ENCODE measurements at places on chromosomes 16 and 17.

GRCh38 chr17:37502009-37502936 is 12.6 kb downstream of the DUSP14 start:
- DNase-seq, result no peak

- DNase-seq, result no peak
Measured at GRCh38 chr17:30226878-30227277, 8.6 kb downstream of the SLC6A4 start.

- no peak for DNase-seq
Measured at GRCh38 chr17:8100111-8100510, 12.6 kb upstream of the ALOX12B start.

DNA sequence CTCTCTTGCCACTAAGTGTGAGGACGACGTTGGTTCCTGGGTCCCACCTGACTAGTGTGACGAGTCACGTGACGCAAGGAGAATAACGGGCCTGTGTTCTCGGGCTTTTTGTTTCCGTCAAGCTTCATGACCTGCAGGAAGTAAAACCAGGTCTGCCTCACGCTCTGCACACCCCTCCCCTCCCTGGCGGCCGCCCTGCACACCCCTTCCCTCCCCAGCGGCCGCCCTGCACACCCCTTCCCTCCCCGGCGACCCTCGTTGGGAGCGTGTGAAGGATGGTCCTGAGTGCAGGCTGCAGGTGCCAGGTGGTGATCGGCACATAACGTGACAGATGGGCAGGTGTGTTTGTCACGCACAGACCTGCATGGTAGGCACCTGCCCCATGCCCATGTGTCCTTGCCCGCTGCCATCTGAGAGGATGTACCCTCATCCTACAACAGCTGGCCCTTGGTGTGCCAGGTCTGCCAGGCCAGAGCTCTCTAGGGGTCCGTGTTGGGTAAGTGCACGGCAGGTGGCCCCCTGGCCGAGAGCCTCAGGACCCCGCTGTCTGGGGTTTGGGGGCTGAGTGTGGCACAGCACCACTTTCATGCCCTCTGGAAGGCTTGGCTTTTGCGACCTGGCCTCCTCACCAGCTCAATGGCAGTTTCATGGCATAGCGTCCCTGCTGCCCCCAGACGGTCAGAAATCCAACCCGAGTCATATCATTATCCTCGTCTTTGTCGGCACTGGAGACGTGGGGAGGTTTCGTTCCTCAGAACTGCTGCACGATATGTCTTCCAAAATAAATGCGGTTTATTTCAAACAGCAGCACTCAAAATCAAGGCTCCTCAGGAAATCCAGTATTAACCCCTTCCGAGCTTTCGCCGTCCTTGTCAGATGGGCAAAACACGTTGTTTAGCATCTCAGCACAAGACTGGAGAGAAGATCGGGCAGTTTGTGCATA is 191.8 kb upstream of the CHMP6 start:
- no peak for DNase-seq

DNA sequence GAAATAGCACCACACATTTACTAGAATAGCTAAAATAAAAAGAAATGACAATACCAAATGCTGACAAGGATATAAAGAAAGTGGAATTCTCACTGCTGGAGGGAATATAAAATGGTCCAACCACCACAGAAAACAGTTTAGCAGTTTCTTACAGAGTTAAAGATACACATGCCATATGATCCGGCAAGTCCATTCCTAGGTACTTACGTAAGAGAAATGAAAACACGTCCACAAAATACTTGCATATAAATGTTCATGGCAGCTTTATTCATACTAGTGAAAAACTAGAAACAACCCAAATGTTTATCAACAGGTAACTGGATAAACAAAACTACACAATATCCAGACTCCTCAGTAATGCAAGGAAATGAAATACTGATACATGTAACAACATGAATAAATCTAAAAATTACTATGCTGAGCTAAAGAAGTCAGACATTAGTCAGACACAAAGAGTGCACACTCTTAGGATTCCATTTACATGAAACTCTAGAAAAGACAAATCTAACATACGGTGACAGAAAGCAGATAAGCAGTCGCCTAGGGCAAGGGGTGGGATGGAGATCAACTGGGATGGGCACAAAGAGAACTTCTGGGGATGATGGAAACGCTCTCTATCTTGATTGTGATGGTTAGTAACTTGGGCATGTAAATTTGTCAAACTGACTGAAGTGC is 76.4 kb downstream of the SMG6 start:
- DNase-seq, result no peak

DNA sequence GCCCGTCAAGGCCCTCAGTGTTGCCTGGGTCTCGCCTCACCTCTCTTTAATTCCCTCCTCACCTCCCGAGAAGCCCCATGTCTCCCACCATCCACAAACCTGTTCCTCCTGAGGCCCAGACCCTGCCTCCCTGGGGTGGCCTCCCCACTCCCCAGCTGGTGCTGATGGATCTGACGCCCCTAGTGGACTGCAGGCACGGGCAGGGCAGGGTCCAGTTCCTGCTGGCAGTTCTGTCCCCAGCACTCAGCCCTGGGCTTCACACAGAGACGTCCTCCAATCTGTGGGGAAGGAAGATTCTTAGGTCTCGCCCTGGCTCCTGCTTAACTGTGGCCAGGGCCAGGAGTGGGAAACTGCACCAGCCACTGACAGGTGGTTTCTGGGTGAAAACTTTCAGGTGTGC is 108.8 kb downstream of the AMFR start:
- DNase-seq, result no peak

DNA sequence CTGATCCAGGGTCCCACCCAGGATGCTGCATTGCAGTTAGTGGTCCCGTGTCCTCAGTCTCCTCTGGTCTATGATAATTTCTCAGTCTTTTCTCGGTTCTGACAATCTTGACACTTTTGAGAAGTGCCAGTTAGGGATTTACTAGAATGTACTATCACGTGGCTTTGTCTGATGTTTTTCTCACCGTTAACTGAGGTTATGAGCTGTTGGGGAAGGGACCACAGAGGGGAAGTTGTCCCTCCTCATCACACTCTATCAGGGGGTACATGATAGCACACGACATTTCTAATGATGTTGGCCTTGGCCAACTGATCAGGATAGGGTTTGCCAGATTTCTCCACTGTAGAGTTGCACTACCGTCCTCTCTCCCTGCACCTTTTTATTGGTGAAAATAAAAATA is 250.9 kb upstream of the SDK2 start:
- no peak for DNase-seq

- no peak for DNase-seq
Measured at GRCh38 chr17:45332989-45333701, 16.3 kb upstream of the MAP3K14 start.

DNA sequence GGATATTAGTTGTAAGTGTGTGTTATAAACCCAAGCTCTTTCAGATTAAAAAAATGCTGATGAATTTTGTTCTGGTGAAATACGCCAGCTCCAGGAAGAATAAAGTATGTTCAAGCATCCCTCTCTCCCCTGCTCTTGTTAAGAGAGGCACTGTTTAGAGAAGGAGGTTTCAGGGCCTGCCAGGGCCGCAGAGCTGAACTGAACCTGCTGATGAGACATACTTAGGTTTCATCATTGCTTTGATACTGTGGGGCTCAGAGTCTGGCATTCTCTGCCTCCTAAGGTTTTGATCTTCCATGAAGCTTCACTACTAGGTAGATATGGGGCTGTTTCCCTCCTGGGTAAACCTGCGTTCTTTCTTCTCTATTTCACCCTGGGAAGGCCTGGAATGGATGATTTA is 175.3 kb upstream of the FAM20A start:
- DNase-seq, result no peak

GRCh38 chr16:51134269-51134812 is 16.7 kb downstream of the SALL1 start:
- no peak for DNase-seq

DNA sequence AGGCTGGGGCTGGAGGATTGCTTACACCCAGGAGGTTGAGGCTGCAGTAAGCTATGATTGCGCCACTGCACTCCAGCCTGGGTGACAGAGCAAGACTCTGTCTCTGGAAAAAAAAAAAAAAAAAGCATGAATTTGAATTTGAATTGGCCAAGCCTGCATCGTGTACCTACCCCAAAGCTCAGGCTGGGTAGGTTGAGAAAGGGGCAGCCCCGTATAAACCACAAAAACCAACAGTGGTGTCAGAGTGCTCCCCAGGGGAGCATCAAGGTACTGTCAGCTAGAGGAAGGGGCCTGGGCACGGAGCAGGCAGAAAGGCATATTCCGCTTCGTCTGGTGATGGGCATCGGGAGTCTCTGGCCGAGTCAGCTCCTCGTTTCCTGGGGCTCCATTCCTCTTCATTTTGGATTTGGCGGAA is 40.9 kb downstream of the RAP1GAP2 start:
- no peak for DNase-seq

- DNase-seq, result no peak
Measured at GRCh38 chr16:31201582-31202413, 762 bp downstream of the PYCARD start.

DNA sequence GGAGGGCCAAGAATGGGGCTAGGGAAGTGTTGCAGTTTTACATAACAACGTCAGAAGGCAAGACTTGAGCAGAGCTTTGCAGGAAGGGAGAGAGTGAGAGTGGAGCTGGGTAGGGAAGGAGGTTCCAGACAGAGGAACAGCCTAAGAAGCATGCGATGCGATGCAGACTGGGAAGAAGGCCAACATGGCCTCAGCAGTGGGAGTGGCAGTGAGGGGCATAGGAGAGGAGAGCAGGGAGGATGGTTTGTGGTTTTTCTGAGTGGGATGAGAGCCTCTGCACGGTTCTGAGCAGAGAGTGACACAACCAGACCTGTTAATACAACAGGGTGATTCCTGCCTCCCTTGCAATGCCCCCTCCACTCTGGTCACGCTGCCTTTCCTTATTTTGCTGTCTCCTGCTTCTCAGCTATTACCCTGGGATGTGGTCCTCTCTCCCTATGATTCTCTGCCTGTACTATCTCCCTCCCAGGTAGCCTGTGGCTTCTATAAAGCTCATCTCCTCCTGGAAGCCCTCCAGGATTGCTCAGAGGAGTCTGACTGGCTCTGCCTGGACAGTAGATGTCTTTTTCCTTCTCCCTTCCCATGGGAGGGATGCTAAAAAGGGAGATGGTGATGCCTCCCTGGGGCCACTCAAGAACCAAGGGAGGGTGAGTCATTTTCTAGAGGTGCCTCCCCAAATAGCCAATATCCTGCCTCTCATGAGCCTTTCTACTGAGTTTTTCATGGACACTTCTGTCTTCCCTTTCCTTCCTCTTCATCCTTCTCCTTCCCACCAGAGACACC is 38.7 kb upstream of the NGFR start:
- peak; percentile 66 for DNase-seq

DNA sequence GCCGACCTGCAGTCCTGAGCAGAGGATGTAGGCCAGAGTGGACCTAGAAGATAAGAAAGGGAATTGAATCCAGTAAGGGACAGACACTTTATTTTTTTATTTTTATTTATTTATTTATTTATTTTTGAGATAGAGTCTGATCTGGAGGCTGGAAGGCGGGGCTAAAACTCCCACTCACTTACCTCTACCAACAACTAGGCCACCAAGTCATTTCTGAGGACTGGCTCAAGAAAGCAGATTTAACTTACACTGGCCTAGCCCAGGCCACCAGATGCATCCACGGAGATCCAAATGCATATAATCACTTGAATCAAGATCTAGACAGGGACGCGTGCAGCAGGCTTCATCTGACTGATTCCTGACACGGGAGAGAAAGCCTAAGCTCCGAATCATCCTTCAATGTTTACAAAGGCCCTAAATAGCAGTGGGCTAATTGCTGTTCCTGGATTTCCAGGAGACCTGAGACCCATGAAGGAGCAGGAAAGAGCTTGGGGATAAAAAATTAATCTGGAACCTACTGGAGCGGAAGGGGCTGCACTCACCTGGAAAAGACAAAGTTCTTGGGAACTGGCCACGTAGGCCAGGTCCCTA is 1.1 kb upstream of the ALOX12 start:
- DNase-seq, result no peak

- DNase-seq, result peak; percentile 90
Measured at GRCh38 chr17:70137451-70138230, 31.7 kb upstream of the KCNJ2 start.

- no peak for DNase-seq
Measured at GRCh38 chr16:53753431-53753830, 49.5 kb downstream of the FTO start.

Data from LHCN-M2 (cell line).